CD4-positive, alpha-beta T cell treated with Interleukin-15 for 4 hours (primary cell): ENCODE measurements at places on chromosomes 4 and X.

- no peak for DNase-seq
Observed at GRCh38 chr4:15676039-15676438, 5.6 kb upstream of the FAM200B start.

DNA sequence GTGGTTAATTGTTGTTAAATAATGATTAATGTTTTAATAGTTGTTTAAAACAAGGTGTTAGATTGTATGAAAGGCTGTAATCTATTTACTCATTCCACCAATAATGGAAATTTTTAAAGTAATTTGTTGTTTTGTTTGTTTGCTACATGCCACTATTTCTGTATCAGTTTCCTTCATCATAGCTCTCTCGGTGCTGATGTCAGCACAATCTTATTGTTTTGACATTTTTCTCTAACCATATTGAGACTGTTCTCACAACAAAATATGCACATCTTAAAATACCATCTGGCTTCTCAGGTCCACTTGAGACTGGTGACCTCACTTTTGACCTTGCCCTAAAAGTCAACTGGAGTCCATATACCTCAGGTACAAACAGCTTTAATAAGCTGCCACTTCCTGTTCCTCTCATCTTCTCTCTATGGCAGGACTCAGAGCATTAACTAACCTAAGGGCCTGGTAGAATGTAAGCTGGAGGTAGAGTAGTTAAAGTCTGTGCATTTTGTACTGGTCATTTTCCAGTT is 1.0 kb upstream of the GUCY1B1 start:
- DNase-seq, result no peak

DNA sequence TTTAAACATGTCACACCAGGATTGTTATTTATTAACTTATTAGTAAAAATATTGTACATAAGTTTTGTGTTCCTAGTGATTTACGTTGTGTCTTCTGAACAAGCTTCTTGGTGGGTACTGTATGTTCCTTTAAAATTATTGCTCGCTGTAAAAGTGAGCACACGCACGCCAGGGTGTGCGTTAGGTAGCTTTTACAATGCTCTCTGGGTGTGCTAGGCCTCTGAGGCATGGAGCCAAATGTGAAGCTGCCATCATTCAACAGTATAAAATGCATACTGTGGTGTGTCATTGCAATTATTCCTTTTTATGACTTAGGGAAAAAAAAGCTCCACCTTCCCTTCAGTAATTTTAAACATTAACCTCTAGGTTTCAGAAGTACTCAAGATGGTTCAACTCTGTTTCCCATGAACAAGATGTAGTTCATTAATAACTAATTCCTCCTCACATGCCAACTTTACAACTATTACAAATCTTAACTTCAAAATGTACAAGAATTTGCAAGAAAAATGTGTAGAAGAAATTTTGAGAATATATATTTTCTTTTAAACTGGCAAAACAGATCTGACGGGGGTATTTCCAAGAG is 42.4 kb downstream of the ATOH1 start:
- DNase-seq, result no peak

DNA sequence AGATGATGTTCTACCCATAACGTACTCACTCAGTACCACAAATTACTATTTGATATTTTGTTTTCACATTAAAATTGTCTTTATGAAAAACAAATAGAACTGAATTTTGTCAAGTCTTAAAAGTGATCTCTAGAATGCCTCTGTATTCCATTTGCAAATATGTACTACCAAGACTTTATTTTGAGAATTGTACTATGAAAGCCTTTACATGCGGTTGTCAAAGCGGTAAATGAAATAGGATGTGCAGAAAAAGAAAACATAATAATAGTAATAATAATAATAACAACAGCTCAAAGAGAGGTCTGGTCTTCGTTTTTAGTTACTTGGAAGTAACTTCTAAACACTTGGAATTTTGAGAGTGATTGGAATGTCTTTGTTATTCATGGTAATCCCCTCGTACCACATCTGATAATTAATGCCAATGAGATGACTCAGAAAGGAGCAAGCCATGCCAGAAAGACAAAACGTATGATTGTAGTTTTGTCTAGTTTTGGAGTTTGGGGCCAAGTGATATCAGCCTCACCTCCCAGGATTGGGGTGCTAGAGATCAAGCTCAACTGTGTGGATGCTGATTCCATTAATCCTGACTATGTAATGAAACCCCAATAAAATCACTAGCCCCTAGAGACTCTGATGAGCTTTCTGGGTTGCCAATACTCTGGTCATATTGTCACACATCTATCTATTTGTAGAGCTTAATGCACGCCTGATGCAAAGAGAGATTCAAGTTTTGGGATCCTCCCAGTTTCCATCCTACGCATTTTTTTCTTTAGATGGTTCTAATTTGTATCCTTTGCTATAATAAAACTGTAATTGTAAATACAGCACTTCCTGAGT is 20.2 kb upstream of the CTSO start:
- DNase-seq, result no peak

GRCh38 chr4:72243641-72244040 is 211.8 kb downstream of the NPFFR2 start:
- no peak for DNase-seq

DNA sequence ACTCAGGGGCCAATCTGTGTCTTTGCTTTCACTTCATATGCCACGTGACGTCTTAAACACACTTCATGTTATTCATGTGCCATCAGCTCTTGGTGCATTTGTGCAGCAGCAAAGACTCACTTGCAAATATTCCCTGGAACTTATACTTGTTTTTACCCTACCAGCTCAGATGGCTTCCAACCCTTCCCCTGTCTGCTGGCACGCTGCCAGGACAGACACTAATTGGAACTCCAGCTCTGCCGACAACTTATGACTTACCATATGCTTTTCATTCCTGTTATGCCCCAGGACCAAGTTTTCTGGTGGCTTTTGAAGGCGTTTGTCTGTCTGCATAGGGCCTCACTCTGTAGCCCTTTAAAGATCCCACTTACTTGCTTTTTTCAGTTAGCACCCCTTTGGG is 261.7 kb upstream of the GNPDA2 start:
- DNase-seq, result no peak

DNA sequence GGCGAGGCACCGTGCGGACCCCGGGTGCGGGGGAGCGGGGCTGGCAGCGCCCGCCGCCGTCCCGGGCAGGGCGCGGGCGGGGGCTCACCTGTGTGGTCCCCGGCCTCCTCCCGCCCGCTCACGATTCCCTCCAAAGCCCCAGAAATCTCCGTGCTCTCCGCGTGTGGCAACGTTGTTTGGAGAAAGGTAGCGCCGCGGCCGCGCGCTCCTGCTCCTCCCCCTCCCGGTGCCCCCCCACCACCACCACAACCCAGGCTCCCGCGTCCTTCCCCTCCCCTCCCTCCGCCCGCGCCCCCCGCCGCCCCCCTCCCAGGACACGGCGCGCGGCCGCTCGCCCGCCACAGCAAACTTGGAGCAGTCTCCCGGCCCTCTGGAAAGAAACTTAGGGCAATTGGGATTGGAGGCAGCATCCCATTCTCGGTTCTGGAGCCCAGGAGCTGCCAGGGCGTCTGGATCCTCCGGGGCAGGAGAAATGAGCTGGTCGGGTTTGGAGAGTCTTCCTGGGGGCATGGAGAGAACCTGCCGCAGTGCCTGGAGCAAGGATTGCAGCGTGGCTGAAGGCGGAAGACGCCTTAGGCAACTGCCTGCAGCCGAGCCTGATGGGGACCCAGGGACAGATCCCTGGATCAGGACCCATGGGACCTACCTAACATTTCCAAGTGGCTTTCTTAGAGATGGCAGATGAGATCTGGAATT is 855 bp downstream of the KLF3 start:
- DNase-seq, result peak; percentile 36

- DNase-seq, result no peak
Observed at GRCh38 chr4:122823476-122823875, 3.2 kb upstream of the FGF2 start.

GRCh38 chrX:13287816-13288215 is 32.0 kb downstream of the ATXN3L start:
- DNase-seq, result no peak

DNA sequence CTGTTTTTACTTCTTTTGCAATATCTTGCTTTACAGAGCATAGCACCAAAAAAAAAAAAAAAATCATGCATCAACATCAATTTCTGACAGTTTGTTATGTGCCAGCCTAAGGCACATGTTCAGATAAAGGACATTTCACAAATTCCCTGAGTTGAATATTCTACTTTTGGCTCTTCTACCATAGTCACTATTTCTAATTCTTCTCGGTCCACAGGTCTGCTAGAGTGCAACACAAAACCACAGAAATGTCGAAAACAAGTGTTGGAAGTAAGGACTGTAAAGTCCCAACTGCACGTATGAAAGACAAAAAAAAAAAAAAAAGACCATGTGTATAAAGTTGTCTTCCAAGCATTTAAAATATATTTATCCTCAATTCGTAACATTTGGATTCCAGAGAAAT is 494.2 kb upstream of the INTU start:
- DNase-seq, result no peak
